ENCODE measurements at places on chromosomes 4 and X.

- no peak for DNase-seq
Observed at GRCh38 chr4:26015906-26016305, 101.9 kb downstream of the SMIM20 start.

GRCh38 chr4:44716597-44716996, 9.8 kb downstream of the GNPDA2 start:
- no peak for DNase-seq

DNA sequence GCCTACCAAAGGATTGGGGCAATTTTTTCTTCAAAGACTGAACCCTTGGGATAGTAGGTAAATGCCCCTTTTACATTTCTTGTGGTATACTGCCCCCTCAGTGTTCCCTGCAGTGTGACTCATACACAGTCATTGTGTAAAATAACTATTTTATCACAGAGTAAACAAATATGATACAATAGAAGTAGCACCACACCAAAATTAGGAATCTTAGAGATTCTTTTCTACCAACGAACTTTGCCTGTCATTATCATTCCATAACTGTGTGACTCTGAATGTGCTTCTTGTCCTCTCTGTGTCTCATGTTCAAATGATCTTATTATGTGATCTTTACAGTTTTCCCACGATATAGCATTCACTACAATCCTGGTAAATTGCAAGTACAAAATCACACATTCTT, 517.0 kb downstream of the ZIC3 start:
- DNase-seq, result no peak

DNA sequence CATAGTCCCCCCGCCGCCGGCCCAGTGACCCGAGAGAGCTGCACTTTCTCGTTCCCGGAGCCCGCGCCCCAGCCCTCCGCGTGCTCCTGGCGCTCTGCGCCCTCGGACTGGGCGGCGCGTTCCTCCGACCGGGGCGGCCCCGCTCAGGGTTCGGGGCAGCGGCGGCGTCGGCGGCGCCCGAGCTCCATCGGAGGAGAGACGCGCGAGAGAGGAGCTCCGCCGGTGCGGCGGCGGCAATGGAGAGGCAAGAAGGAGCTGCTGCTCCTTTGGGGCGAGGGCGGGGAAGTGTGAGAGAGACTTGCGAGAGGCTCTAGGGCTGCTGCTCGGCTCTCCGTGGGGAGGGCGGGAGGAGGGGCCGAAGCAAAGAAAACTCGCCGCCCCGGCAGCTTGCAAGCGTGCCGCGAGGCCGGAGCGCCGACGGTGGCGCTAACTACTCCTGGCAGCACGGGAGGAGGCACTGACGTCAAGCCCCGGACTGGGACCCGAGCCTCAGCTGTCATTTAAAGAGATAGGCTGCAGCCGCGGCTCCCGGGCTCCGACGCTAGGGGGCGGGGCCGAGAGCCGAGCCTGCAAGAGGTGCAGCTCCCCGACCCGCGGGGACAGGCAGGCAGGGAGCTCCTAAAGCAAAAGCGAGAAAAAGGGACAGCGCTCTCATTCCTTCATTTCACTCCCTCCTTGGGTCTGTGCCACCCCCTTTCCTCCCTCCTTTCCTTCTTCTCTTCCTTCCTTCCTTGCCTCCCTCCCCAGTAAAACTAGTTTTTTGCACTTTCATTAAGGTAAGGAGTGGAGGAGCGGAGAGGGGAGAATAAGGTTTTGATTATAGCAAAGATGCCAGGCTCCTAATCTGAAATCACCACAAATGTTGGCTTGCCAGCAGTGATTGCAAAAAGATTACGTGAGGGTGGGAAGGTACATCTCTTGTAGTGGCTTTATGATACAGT, at the start of gene KCTD8:
Gene KCTD8, minus strand, starts transcription at position 289 of the 941 bp plus-strand sequence.
- DNase-seq, result peak; percentile 73

DNA sequence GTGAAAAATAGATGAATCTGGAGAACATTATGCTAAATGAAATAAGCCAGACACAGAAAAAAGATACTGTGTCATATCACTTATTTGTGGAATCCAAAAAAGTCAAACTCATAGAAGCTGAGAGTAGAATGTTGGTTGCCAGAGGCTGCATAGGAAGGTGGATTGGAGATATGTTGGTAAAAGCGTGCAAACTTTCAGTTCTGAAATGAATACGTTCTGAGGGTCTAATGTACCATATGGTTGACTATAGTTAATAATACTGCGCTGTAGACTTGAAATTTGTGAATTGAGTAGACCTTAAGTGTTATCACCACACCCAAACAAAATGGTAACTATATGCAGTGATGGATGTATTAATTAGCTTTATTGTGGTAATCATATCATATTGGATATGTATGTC, 45.0 kb upstream of the UPRT start:
- DNase-seq, result no peak

DNA sequence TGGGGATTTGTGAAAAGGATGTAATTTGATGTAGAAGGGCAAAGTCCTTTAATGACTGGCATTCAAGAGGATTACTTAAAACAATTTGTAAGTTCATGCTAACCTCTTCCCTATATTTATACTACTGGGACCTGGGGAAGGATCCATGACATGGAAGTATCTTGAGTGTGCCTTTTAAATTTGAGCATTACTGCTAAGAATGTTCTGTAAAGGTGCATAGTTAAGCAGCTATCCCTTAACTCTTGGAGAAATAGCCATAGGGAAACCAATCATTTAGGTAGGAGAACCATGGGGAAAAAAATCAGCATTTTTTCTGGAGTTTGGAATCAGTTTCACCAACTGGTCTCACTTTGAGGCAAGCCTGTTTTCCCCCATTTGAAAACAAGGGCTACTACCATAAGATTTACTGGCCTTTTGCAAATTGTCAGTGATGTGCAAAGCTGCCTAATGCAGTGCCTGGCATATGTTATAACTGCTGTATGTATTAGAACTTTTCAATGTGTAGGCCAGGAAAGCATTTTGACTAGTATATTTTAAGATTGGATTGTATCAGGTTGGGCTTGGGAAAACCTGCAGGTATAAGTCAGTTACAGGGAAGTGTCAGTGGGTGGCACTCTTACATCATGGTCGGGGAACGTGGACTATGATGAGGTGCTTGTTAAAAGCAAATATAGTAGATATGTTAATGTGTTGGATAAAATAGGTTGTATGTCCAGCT, 72.1 kb downstream of the PRSS12 start:
- DNase-seq, result peak; percentile 13

DNA sequence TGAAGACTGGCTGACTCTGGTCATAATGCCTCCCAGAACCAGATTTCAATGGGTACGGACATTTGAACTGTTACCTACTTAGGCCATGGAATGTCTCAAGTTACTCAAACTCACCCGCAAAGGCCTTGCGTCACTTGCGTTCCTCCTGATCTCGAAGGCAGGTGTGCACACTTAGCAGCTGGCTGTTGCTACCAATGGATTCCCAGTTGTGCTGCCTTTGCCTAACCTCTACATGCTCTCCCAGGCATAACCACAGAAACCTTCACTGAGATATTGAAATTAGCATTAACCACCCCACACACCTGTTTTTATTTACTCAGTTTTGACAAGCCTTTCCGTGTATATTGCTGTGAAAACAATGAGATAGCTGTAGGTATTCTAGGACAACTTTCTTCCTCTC, 2.8 kb downstream of the ERVMER34-1 start:
- no peak for DNase-seq

- DNase-seq, result no peak
Observed at GRCh38 chr4:158808399-158808798, 39.6 kb downstream of the FNIP2 start.

GRCh38 chrX:21167011-21167410, 207.2 kb upstream of the CNKSR2 start:
- no peak for DNase-seq

- DNase-seq, result no peak
Observed at GRCh38 chrX:50594788-50595187, 124.2 kb upstream of the DGKK start.

GRCh38 chr4:118224243-118224829, 128.5 kb downstream of the PRSS12 start:
- DNase-seq, result no peak

DNA sequence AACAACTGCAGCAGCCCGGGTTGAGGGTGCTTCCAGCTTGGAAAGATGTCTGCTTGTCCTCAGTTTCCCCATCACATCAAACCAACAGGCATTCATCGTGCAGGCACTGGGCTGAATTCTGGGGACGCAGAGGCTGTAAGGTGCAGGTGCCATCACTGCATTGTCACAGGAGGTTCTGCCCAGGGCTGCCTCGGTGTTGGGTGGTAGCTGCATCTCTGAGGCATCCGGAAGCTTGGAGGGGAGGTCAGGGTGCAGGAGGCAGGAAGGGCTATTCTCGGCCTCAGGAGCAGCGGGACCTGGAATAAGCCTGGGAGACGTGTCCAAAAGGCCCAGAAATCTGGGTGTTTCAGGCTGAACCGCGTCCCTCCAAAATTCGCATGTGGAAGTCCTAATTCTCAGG, 134.6 kb downstream of the HMX1 start:
- DNase-seq, result no peak

DNA sequence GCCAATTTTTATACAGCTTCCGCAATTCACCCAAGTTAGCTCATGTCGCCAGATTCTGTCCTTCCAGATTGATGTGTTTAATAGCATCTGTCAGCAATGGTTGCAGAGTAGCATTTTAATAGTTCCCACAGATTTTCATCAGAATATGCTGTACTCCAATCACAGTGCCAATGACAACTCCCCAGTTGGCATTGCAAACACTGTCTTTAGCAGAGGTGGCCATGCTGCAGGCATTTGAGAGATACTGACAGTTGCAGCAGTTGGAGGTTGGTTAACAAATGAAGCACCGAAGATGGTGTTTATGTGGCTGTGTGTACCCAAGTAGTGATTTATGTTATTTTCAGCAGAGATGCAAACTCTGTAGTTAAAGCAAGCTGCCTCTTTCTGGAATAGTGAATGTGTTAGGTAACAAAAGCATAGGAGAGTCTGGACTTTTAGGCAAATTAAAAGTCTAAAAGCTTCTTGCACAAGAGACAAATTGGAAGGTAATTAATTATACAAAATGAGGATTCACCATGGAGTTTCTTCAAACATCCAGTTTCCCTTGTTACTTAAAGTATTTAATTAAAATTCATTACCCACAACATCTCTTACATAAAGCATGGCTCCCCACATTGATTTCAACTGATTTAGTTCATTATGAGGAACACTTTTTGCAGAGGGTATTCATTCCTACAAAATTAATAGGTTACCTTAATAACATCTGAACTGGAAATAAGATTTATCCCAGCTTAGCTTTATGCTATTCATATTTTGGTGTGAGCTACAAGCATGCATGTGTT, 65.2 kb downstream of the PARM1 start:
- no peak for DNase-seq

DNA sequence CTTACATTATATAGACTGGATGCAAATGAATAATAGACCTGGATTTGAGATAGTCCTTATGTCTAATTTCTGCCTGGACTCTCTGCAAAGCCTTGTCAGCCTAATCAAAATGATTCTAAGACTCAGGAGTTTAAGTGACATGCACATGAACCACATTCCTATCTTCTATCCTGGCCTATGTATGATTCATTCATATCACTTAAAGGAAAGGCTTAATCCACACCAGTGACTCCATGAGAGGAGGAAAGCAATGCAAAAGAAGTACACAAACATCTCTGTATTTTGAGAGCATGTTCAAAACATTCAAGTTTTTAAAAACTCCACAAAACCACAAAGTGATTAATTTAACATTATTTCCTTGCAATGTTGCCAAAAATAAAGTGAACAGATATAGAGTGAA, 14.6 kb downstream of the AMOT start:
- DNase-seq, result no peak

DNA sequence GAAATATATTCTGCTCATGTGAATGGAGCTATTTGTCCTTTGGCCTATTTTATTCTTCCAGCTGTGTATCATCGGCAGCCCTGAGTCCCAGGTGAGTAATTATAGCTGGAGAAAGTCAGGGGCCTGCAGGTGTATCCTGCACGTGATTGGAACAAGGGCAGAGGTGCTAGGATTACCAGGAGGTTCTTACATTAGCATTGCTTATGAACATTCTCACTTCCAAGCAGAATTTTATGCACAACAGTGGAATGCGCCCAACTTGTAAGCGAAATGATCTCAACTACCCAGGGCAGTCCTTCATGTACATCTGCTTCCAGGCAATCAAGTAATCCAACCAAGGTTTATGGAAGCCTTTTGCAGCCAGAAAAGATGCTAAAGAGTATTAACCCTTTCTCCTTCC, 68.9 kb upstream of the NRK start:
- DNase-seq, result no peak

GRCh38 chr4:31192341-31192740, 472.2 kb downstream of the PCDH7 start:
- DNase-seq, result no peak

DNA sequence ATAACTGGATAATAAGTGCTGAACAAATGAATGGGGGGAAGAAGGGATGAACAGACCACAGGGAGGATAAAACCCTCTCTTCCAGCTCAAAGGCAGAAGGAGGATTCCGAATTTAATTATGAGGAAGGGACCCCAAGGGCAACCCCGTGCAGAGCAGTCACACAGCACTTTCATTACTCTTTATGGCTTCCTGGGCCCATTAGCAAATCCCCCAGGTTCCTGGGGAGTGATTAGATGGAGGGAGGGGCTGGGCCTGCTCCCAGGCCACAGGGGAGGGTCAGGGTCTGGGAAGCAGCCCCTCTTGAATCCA, 67.1 kb downstream of the PPP2R2C start:
- DNase-seq, result no peak

DNA sequence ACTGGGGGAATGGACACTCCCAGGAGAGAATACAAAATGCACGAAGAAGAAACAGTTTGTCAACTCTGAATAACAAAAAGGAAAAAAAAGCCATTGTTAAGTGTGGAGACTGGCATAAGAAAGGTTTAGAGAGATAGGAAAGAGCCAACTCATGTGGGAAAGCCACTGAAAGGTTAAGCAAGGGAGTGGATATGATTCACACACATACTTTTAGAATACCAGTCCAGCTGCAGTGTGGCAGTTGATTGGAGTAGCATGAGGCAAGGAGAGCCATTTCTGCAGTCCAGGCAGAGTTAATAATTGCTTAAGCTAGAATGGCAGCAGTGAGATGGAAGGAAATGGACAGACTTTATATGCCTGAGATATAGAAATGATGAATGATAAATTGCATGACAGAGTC, 36.9 kb upstream of the ADAD1 start:
- DNase-seq, result no peak

- DNase-seq, result no peak
Observed at GRCh38 chr4:126018274-126018673, 703.5 kb downstream of the FAT4 start.

DNA sequence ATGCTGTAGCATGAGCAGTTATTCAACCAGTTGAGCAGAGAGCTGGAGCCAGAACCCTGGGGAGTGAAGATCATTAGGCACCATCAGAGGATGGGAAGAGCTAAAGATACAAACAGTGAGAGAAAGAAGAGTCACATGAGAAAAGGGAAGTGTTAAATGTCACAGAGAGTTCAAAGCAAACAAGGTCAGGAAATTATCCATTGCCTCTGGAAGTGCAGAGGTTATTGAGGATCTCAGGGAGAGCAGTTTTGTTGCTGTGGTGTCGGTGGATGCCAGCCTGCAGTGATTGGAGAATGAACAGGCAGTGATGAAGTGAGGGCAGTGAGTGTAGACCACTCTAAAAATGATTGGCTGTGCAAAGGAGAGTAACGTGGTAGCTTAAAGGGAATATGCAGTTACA, 17.7 kb downstream of the SPARCL1 start:
- DNase-seq, result no peak
